Esophagus muscularis mucosa (tissue), 4 donors: ENCODE measurements at places on chromosomes 4 and X. TPM values are rescaled to one million over a fixed set of nuclear protein-coding genes. Genes with fewer than 3 reads are reported as not detected.

GRCh38 chr4:79575709-79576428 lies 167.8 kb upstream of the GK2 start:
- DNase-seq, result no peak
- no peaks in the 10 kb centered on the region for H3K27me3 ChIP-seq
- no peaks in the 10 kb centered on the region for H3K4me1 ChIP-seq
- H3K36me3 ChIP-seq, result no peaks in the 10 kb centered on the region
- peak overlapping the region; percentile 65 for H3K27ac ChIP-seq

DNA sequence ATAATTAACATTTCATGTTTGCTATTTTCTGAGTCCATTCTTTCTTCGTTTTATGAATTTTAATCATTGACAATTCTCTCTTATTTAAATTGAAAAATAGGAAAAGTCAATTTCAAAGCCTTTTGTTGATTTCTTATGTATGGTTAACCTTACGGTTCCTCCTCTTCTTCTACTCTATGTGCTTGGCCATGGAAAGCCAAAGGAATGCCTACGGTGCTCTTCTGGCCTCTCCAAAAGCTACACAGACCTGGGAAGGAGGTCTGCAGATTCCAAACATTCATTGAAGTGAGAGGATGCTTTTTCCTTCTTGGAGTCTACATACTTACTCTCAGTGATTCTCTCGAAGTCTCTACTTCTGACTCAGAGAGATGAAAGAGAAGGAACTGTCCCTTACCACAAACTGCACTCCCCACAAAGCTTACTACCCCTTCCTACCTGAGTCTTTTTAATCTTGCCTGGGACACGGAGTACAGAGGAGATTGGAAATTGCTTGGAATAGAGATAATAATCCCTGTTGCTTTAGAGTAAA lies 863.1 kb upstream of the FTHL17 start:
- no peaks in the 10 kb centered on the region for H3K4me1 ChIP-seq
- H3K27ac ChIP-seq, result no peak overlapping the region
- no peaks in the 10 kb centered on the region for H3K36me3 ChIP-seq
- no peak for DNase-seq
- no peaks in the 10 kb centered on the region for H3K27me3 ChIP-seq

The CXXC4 gene
- total RNA-seq, result 3.3 TPM

The ALB gene
- 0.32 TPM for total RNA-seq

The REELD1 gene
- total RNA-seq, result 0.33 TPM

- H3K27ac ChIP-seq, result no peak overlapping the region
- H3K27me3 ChIP-seq, result no peaks in the 10 kb centered on the region
- no peak overlapping the region for H3K4me3 ChIP-seq
- H3K36me3 ChIP-seq, result peaks cover 59% of the 10 kb centered on the region
- no peaks in the 10 kb centered on the region for H3K4me1 ChIP-seq
Observed at GRCh38 chrX:302975-303374, 15.6 kb downstream of the GTPBP6 start.

GRCh38 chr4:144614850-144615585 lies 30.9 kb upstream of the HHIP start:
- H3K27me3 ChIP-seq, result no peaks in the 10 kb centered on the region
- no peak overlapping the region for H3K4me3 ChIP-seq

- no peak overlapping the region for H3K4me3 ChIP-seq
- no peaks in the 10 kb centered on the region for H3K4me1 ChIP-seq
- no peak for DNase-seq
- no peak overlapping the region for H3K27ac ChIP-seq
- H3K36me3 ChIP-seq, result no peaks in the 10 kb centered on the region
Observed at GRCh38 chrX:151981129-151981528, 6.7 kb upstream of the GABRE start.

The NXF2B gene
- 0.42 TPM for total RNA-seq

The ZNF157 gene
- total RNA-seq, result not detected

DNA sequence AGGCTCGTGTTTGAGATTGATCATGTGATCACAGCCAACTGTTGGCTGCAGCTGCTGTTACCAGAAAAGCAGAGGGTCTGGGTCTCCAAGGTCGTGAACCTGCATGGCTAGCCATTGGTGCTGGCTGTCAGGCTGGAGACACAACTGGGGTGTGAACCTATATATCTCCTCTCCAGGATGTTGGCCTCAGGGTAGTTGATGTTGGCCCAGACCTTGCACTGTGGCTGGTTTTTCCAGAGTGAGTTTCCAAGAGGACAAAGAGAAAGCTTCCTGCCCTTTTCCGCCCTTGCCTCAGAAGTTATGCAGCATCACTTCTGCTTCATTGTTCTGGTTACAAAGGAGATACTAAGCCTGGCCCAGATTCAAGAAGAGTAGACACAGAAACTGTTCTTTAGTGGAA lies 607.8 kb upstream of the HS3ST1 start:
- H3K27me3 ChIP-seq, result no peaks in the 10 kb centered on the region
- no peaks in the 10 kb centered on the region for H3K36me3 ChIP-seq
- no peak overlapping the region for H3K27ac ChIP-seq
- H3K4me3 ChIP-seq, result no peak overlapping the region

- H3K4me3 ChIP-seq, result no peak overlapping the region
- no peaks in the 10 kb centered on the region for H3K27me3 ChIP-seq
- no peaks in the 10 kb centered on the region for H3K36me3 ChIP-seq
- no peak for DNase-seq
- no peak overlapping the region for H3K27ac ChIP-seq
- no peaks in the 10 kb centered on the region for H3K4me1 ChIP-seq
Observed at GRCh38 chr4:61239250-61239649, 39.1 kb downstream of the ADGRL3 start.

The ANOS1 gene
- total RNA-seq, result 3.7 TPM
